ENCODE measurements at places on chromosomes 16 and 17.

GRCh38 chr16:84514874-84515835 is 10.7 kb upstream of the MEAK7 start:
- DNase-seq: peak; percentile 97

- no peak for DNase-seq
Observed at GRCh38 chr17:78374631-78375274, 3.7 kb upstream of the PGS1 start.

- no peak for DNase-seq
Observed at GRCh38 chr17:76384987-76385891, 830 bp downstream of the SPHK1 start.

DNA sequence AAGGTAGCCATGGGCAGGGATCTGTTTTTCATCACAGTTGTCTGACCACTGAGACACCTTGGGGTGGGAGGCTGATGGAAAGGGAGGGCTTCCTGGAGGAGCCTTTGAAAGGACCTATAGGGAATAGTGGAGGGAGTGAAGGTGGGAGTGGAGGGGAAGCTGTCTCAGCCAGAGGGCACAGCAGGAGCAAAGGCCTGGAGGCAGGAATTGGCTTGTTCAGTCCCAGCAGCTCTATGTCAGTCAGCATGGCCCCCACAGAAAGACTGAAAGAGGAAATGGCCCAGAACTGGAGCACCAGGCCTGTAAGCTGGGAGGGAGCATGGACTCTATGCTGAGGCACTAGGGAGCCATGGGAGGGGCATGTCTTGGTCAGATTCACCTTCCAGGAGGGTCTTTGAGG is 12.8 kb upstream of the CBFB start:
- DNase-seq: no peak

DNA sequence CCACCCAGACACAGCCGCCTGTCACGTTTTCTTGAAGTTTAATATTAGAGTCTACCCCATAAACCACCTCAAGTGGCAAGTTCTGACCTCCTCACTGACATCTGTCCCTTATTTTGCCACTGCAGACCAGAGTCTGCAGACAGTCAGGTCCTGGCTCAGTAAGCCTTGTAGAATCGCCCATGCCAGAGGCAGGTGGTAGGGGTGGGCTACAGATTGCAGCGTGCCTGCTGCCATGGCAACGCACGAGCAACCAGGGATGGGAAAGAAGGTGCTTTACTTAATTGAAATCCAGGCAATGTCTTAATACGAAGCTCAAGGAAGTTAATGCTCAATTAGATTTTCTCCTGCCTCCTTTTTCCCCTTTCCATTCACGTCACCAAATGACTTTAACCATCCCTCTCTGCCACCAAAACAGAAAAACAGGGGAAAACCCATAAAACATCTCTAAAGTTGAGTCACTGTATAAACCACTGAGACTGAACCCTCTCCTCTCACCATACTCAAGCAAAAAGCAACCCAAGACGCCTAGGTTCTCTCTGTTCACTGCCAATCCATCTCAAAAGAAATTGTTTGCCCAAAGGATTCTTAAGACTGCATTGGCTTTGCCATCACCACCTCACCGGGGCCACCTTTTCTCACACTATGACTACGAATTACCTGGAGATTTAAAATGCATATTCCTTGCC is 228.8 kb downstream of the SLC39A11 start:
- peak; percentile 43 for DNase-seq

GRCh38 chr17:14011740-14012405 is 57.4 kb upstream of the COX10 start:
- DNase-seq: no peak

DNA sequence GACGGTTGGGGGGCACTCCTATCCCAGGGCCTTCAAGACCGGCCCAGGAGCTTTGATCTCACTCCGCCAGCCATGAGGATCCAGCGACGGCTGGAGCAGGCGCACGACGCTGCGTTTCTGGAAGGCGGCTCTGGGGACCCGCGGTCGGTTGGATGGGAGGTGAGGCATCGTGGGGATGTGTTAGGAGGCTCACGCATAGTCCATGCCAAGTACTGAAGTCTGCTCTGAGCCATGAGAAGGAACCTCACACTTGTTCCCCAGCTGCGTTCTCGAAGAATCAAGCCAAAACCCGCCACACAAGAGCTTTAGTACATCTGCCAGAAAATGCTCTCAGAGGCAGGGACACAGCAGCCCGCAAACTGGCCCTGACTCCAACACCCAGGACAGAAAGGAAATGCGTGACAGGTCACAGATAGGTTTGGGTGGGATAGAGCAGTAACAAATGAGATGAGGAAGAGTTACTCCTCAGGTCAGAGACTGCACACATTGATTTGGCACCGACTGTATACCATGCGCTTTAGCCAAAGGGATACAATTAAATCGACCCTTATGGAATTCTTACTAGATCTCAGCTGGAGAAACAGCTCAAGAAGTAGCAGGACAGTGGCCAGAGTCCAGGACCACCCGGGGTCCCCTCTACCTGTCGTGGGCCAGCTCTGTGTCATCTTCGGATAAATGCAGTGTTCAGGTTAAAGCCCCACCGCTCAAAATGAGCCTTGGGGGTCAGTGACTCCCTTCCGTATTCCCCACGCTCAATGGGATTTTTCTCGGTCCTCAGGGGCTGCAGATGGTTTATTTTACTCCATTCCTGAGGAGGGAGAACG is 6.7 kb upstream of the GSG1L start:
- no peak for DNase-seq

DNA sequence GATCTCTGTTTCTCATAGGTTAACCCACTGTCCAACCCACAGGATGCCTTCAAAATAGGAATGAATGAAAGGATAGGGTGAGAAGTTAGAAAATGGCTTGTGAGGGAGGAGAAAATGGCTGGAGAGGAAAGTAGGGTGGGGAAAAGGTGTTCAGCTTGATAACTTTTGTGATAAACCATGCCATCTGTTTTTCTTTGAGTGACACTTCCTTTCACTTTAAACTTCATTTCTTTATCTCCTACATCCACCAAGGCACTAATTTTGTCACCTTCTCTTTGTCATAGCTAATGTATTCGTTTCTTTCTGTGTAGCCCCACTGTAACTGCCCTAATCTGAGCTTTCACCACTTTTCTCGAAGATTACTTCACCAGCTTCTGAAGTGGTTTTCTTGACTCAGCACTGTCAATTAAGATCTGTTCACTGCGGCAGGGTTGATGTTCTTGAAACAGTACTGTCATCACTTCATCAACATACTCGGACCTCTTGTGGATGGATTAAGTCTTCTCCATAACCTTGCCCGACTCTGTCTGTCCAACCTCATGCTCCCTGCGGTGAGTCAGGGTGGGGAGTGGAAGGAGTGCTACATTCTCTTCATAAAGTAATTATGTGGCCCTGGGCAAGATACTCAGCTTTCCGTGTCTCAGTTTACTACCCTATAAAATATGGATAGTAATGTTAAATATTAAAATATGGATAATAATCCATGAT is 5.5 kb upstream of the KRT10 start:
- no peak for DNase-seq

GRCh38 chr17:34613064-34614019 is 34.0 kb downstream of the TMEM132E start:
- no peak for DNase-seq

DNA sequence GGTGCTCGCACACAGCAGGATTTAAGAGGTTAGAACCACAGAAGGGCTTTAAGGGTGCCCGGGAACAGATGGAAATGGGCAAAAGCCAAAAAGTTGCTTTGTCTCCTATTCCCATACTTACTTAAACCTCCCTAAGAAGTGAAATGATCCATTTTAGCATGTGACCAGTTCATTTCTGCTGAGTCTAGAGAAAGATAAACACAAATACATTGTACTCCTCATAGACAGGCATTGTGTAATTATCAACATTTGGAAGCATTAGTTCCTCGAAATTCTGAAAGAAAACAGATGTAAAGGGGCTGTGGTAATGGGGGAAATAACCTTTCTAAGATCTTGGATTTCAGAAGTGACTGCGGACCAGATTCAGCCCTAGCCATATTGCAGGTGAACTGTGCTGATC is 178.3 kb downstream of the CYB561 start:
- DNase-seq: no peak

DNA sequence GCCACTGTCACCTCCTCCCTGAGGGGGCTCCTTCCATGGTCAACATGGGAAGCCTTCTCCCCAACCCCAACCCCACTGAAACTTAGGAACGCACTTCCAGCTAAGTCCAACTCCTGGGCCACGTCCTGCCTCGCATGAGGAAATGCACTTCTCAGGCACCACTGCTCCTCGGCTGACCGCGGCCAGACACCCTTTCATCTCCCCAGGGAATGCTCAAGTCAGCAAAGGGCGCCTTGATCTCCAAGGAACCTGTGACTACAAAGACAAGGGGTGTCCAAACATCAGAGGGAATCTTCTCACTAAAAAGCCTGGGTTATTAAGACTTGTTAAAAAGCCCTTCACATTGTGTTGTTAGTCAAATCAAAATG is 124.9 kb upstream of the HSBP1 start:
- DNase-seq: no peak

- DNase-seq: no peak
Observed at GRCh38 chr16:84518804-84519341, 14.4 kb upstream of the MEAK7 start.

GRCh38 chr17:7854851-7855659 is at the start of gene TMEM88:
Gene TMEM88 (plus strand): TSS chr17:7855066. CDS start chr17:7855075, 9 bp downstream.
- no peak for DNase-seq

DNA sequence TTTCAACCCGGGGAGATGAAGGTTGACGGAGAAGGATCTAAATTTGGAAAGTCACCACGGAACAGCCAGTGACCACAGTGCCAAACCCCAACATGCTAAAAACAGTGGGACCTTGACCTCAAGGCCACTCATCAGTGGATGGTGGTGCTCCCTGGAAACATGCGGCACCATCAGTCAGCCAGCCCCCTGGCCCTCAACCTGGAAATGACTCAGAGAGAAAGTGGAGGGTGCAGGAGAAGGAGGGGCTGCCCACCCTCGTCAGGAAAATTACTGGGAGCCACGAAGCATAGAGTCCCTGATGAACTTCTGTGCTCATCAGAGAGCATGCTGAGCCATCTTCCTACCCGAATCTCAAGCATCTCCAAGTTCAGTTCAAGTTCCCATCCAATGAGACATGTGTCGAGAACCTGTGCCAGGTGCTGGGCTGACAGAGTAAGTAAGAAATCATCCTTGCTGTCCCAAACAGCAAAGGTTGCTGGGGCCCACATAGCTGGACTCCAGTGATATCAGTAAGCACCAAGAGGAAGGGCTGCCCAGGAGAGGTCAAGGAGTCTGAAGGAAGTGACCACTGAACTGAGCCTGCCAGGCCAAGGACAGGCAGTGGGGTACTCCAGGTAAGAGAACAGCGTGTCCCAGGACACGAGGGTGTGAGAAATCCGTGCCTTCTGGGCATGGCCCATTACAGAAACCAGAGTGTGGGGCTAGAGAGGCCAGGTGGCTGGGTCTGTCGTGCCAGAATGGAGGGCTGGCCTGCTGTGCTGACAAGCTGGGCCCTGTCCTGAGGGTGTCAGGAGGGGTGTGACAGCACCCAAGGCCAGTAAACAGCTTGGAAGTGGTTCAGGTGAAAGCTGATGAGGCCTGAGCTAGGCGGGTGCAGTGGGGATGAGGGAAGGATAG is 5.2 kb downstream of the PECAM1 start:
- peak; percentile 62 for DNase-seq

DNA sequence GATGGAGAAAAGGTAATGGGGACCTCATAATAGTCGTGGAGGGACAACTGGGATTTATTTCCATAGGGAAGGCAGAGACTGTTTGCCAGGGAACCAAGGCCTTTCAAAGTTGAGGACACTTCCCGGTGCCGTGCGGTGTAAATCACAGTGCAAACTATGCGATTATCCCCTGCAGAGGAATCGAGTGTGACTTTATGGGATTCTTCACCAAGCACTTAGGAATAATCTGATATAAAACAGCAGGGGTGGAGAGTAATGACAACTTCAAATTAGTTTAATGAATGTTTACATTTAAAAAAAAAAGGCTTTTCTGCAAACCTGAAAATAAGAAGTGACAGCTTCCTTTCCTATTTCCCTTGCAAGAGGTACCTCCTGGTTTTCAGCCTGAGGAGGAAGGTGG is 538.2 kb downstream of the MAF start:
- no peak for DNase-seq

GRCh38 chr16:88787579-88788314 is 2.7 kb upstream of the PIEZO1 start:
- no peak for DNase-seq

GRCh38 chr16:85524365-85524629 is 88.8 kb upstream of the GSE1 start:
- no peak for DNase-seq

GRCh38 chr16:81421536-81421935 is 23.1 kb upstream of the CMIP start:
- DNase-seq: no peak

- no peak for DNase-seq
Observed at GRCh38 chr17:67469208-67469980, 92.3 kb downstream of the PITPNC1 start.

- DNase-seq: no peak
Observed at GRCh38 chr17:46875849-46876352, 24.5 kb downstream of the WNT9B start.

- DNase-seq: no peak
Observed at GRCh38 chr17:35752471-35752870, 568 bp downstream of the GAS2L2 start.

GRCh38 chr16:19912455-19913339 is 28.0 kb upstream of the GPRC5B start:
- DNase-seq: no peak

DNA sequence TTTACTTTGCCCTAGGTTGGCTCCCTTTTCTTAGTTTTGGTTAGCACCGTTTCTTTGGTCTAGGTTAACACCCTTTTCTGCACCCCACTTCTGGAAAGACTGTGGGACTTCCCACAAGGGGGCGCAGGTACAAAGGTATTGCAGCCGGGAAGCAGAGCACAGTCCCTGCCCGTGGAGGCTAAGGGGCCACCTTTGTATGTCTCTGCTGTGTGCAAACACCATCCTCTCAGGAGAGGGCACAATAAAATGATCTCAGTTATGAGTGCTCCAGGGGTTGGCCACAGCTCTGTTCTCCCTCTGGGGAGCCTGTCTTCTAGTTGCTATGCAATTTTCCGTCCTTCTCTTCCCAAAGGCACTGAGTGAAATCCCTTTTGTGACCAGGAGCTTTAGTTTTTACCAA is 28.4 kb upstream of the TMC5 start:
- peak; percentile 53 for DNase-seq

GRCh38 chr16:87183647-87184046 is 133.5 kb downstream of the C16orf95 start:
- DNase-seq: no peak

DNA sequence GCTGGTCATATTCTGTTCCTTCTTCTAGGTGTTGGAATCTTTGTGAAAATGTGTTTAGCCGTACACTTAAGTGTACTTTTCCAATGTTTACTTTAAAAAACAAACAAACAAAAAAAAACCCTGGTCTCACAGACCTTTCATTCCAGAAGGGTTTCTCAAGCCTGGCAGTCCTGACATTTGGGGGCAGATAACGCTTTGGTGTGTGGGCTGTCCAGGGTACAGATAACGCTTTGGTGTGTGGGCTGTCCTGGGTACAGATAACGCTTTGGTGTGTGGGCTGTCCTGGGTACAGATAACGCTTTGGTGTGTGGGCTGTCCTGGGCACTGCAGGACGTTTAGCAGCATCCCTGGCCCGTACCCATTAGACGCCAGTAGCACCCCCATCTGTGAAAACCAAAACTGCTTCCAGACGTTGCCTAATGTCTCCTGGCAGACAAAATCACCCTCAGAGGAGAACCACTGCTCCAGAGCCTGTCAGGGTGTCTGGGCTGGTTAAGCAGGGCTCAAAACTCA is 15.2 kb upstream of the FLCN start:
- no peak for DNase-seq
